ENCODE measurements at places on chromosomes 4 and X. TPM values are rescaled to one million over a fixed set of nuclear protein-coding genes. Genes with fewer than 3 reads are reported as not detected.

ZNF330 gene
- 42.5 TPM for total RNA-seq

CITED1 gene
- total RNA-seq = not detected

DKC1 gene
- total RNA-seq = 20.9 TPM

CNGA1 gene
- total RNA-seq = 1.8 TPM

HHIP gene
- total RNA-seq = 0.10 TPM

CFAP99 gene
- not detected for total RNA-seq

GAGE13 gene
- not detected for total RNA-seq

PLS3 gene
- total RNA-seq = 101 TPM

PCGF3 gene
- 37.3 TPM for total RNA-seq
